ENCODE measurements at places on chromosomes 2 and 18.

DNA sequence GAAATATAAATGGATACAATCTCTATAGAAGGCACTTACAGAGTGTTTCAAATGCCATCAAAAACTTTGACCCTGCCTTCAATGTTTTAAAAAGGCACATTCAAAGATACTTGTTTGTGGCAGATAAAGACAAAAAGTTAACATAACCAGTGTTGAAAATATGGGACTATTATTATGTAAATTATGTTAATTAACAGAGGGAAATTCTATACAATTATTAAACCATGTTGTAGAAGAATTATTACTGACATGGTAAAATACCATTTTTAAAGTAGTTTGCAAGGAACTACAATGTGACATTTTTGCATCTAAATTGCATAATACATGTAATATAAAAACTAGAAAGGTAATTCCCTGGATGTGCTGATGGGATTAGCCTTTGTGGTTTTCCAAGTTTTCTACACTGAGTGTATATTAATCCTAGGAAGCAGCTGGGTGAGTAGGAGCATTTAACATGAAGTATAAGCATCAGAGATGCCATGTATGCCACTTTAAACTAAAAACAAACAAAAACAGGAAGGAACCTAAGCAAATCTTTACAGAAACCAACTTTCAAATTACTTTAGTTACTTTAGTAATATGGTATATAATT, 21.7 kb downstream of the MIB1 start:
- DNase-seq = no peak

GRCh38 chr2:26805241-26805676, 19.4 kb downstream of the CENPA start:
- no peak for DNase-seq

GRCh38 chr18:38940863-38941531, 1375.4 kb upstream of the CELF4 start:
- DNase-seq = no peak

DNA sequence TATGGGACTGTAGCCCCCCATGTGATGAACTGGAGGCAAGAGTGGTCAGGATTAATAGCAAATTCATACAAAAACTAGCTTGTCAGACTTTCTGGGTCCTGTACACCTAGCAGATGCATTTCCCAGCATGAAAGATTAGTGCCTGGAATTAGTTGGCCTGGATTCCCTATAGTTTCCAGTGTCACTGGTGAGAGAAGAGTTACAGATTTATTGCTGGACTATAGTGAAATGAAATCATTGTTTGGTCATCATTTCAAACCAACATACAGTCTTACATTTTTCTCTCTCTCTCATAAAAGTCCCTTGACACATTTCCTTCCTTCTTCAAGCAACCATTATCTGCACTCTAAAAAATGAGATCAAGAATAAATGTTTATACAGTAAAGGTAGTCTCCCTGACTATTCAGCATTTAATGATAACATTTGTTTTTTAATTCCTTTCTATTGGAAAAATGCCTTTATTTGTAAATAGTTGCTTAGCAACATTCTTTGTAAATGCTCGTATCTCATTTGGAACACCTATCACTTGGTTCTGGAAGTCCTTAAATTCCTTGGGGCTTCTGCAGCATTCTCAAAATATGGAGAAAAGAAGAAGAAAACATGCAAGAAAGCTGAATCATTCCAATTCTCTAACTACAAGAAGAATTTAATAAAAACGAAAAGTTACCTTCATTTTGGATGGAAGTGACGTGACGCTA, 144.4 kb downstream of the MREG start:
- no peak for DNase-seq
